ENCODE measurements at places on chromosomes 11 and 22. TPM values are rescaled to one million over a fixed set of nuclear protein-coding genes. Genes with fewer than 3 reads are reported as not detected.

Gene PKDREJ
- 0.52 TPM for polyA plus RNA-seq

Gene SAA4
- not detected for polyA plus RNA-seq

Gene MAP6
- polyA plus RNA-seq = 7.6 TPM

Gene PRR33
- polyA plus RNA-seq = 0.11 TPM

DNA sequence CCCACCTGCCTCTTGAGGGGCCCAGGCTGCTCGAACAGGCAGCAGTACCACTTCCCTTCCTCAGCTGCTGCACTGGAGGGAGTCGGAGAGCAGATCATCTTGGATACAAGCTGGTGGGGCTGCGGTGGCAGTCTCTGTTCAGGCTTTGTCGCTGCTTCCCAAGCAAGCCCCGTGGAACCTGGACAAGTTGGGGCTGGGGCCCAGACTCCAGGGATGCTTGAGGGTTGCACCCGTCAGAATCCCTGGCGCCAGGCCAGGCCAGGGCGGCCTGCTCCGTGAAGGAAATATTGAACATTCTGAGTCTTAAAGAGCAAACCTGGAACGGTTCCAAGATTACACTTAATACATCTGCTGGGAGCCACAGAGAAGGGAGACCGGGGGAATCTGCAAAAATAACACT lies 310.1 kb upstream of the SORL1-AS1 start:
- DNase-seq = no peak

DNA sequence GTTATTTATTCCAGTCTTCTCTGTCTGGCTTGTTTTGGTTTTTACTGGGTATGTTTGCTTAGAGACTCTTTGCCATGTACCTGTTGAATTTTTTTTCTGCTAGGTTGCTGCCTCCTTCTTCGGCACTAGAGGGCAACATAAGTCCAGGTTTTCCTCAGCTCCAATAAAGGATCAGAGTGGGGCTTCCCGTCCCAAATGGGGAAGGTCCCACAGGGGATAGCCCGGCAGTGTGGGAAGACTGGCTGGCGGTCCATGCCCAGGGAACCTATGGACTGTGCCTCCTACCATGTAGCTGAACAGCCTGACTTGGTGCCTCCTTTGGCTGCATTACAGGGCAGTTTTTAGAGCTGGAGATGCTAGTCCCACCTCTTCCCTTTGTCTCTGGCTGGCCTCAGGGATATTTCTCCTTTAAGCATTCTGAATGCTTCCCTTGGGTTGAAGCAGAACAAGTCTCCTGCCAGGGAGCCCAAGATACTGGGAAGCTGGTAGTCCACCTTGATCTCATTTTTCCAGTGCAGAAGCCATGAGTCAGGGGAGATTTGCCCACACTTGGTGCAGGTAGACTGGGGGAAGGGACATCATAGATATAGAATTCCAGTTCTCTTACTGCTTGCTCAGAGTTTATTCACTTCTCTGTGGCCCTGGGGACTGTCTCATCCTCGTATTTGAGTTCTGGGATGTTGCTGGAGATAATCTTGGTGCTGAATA lies 60.2 kb downstream of the BRD1 start:
- DNase-seq = no peak

DNA sequence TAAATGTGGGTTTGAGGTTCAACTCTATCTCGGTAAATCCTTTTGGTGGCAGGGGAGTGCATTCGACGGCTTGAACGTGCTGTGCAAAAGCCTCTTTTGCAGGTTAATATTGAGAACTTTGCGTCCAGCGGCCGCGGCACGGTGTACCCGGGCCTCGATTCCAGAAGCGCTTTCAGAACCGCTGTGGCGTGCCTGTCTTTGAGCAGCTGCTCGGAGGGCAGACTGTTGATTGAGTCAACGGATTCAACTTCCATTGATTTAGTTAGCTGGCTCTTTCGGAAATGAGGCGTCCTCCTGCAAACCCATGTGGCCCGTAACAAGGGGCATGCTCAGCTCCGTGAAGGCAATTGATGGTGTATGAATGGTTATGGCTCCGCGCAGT lies 1247.8 kb downstream of the BRD1 start:
- DNase-seq = no peak

DNA sequence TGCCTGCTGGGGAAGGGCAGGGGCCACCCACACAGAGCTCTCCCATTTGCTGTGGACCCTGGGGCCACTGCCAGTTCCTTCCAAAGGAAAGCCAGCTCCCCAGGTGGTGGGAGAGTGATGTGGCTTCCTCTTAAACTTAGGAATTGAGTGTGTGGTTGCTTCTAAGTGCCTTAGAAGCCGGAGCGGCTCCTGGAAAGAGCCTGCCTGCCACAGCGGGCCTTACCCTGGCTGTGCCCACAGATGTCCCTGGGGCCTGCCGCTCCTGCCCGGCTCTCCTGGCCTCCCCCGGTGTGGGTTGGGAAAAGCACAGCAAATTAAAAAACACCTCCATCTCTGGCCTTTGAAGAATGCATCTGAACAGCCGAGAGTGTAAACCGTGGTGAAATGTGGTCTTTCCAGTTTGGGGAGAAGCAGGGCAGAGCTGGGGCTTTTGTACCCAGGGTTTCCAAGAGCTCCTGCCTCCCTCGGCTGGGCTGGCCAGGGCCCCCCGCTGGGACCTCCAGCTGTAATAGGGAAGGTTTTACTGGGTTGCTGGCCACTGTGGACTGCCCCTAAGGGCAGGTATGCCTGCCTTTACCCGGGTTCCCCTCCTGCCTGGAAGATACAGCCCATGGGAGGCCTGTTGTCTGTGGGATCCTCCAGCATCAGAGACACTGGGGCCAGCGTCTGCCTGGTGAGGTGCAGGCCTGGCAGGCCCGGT lies 30.2 kb downstream of the LRP5 start:
- DNase-seq = peak; percentile 70

- no peak for DNase-seq
Observed at GRCh38 chr22:39237318-39238100, 7.3 kb downstream of the PDGFB start.

Measured in renal pelvis (tissue), 12 donors.